ENCODE measurements at places on chromosomes 16 and 17.

GRCh38 chr16:70610273-70611223, 35.8 kb upstream of the IL34 start:
- no peak for DNase-seq

GRCh38 chr17:65064452-65065019, 8.0 kb upstream of the GNA13 start:
- DNase-seq = no peak

- no peak for DNase-seq
Measured at GRCh38 chr16:86568677-86569623, 2.3 kb downstream of the FOXC2 start.

- DNase-seq = no peak
Measured at GRCh38 chr17:74919440-74920305, 3.4 kb downstream of the USH1G start.

DNA sequence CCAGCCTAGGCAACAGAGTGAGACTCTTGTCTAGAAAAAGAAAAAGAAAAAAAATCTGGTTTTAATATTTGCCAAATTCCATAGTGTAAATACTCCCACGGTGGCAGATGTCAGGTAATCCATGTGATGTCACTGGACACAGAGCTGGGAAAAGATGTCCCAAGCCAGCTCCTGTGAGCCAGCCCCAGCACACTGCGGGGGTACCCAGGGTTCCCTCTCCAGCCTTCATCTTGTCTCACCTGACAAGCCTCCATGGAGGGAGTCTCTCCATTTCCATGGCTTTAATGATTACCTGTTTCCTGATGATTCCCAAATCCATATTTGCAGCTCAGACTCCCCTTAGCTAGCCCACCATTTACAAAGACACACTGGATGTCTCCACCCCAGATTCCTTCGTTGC, 4.6 kb downstream of the CD300LB start:
- no peak for DNase-seq

DNA sequence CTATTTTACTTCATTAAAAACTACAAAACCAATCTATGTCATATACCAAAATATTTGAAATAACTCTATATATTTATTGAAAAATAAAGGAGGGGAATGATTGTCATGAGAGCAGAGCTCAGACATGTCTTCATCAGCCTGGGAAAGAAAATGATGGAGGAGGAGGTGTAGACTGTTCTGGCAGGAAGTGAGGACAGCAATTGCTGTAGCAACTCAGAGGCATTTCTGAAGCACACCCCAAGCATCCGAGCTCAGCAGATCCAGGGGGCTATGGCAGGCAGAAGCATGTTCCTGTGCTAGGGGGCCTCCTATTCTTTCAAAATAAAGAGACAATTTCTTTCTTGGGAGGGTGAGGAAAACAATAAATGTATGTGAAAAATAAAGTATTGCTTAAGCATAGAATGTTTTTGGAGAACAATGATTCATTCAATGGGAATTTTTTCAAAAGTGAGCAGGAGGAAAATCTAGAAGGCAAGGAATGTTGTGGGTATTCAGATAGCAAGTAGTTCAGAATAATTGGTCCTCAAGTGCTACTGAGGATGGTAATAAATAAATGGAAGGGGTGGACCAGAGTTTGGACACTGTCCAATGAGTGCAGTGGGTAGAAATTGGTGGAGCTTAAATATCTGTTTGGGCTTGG, 383.4 kb downstream of the CDH11 start:
- DNase-seq = no peak

DNA sequence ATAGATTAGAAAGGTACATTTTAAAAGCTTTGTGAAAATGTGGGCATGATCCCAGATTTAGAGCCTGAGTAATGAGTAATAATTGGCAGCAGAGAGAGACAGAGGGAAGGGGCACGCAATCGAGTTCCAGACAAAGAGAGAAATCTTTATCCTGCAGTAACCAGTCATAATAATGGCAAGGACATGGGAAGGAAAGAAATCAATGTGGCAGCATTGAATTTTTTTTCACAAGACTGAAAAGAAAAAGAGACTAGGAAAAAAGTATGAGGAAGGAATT, 790.8 kb upstream of the SOX9 start:
- DNase-seq = no peak

GRCh38 chr17:57948555-57949420, 6.4 kb downstream of the CUEDC1 start:
- peak; percentile 28 for DNase-seq

DNA sequence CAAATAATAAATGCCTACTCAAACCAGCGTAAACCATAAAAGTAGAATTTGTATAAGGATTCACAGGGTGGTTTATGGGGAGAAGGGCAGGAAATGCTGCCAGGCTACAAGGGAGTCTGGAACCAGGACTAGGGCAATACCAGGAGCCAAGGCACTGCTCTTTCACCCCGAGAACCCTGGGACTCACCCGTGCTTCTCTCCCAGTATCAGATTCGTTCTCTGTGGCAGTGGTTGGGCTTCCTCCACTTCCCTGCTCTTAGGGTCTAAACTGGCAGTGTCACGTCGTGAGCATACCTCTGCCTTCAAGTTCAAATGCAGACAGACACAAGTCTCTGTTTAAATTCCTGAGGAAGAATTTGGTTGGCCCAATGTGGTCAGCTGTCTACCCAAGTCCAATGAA, 49.3 kb downstream of the PRKCA start:
- DNase-seq = no peak

- DNase-seq = no peak
Measured at GRCh38 chr17:65025297-65025696, 31.2 kb downstream of the GNA13 start.

GRCh38 chr16:46894036-46894672, 10.0 kb downstream of the GPT2 start:
- DNase-seq = no peak

GRCh38 chr17:19433255-19433654, 22.2 kb downstream of the RNF112 start:
- no peak for DNase-seq

GRCh38 chr17:67151717-67152116, 93.3 kb downstream of the HELZ start:
- no peak for DNase-seq

GRCh38 chr17:50882851-50883250, 16.7 kb upstream of the TOB1 start:
- no peak for DNase-seq

DNA sequence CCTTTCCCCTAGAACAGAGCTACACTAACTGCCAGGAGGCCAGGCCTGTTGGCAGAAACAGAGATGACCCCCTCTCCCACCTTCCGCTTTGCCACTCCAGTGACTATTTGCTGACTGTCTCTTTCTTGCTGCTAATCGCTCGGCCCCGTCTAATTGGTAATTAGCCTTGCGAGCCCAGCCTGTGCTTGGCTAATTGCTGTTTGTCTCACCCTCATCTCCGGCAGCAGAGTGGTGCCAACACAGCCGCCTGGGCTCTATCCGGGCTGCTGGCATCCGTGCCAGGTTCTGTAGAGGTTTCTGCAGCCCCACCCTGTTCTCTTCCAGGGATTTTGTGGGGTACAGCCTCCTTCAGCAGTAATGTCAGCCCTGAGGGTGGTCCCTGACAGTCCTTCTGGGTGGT, 27.4 kb upstream of the PHB1 start:
- no peak for DNase-seq

DNA sequence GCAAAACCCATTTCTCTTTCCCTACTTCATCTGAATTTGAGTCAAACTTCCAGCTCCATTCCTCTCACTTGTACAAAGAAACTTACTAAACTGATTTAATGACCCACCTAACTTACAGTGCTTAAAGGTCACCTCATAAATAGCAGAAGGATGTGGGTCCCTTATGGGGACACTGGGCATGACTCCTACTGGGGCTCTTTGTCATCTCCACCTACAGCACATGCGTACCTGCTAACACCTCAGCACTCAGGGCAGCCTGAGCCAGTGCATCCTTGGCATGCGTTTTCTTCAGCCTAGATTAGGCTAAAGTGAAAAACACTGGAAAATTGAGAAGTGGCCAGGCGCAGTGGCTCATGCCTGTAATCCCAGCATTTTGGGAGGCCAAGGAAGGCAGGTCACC, 63.2 kb downstream of the HELZ start:
- DNase-seq = no peak

DNA sequence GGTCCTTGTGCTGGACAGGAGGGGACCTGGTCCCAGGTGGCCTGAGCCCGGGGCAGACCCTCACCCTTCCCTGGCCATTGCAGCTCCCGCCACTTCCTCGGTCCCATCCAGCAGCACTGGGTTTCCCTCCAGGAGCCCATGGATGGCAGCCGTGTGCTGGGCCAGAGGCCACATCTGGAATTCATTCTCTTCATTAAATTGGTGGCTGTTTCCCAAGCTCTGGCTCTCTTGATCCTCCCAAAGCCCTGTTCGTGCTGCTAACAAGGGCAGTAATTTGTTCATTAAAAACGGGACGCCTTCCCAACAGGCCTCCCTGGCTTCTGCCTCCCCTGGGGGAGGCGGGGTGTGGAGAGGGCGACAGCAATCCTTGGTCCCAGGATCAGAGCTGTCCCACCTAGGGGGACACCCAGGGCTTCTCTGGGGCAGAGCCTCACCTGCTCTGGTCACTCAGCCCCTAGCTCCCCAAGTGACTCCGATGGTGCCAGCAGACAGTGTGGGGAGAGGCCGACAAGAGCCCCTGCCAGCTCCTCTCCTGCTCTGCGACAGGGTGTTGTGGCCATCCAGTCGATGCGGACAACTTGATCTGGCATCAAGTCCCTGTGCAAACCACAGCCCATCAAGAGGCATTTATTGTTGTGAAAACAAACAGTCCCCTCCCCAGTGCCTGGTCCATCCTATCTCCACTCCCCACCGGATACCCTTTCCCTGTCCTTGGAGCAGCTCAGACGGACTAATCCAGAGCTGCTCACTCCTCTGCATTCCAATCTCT, 44.0 kb downstream of the SDK2 start:
- no peak for DNase-seq

- DNase-seq = no peak
Measured at GRCh38 chr16:68289202-68289601, 21.5 kb downstream of the SLC7A6OS start.

DNA sequence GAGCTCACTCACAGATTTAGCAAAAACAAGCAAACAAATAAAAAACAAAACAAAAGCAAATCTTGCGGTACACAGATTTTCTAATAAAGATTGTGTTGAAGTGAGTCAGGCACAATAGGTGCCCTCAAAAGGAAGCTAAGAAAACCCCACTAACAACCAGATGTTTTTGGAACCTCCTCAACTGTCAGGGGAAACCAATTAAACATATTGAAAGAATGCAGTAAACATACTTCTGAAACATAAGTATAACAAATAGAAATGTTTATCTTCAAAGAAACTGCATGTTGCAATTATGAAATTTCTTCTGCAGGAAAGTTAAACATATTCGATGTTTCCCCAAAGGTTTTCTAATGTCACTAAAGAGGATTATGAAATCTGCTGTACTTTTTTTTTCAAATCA, 110.5 kb upstream of the CORO6 start:
- DNase-seq = no peak

GRCh38 chr16:69113216-69113615, 7.8 kb downstream of the HAS3 start:
- DNase-seq = no peak

- no peak for DNase-seq
Measured at GRCh38 chr17:72702136-72702735, 390.3 kb downstream of the SLC39A11 start.

- DNase-seq = no peak
Measured at GRCh38 chr16:26830428-26831127, 236.1 kb upstream of the C16orf82 start.

- DNase-seq = no peak
Measured at GRCh38 chr17:48554412-48555257, 9.7 kb upstream of the HOXB2 start.

DNA sequence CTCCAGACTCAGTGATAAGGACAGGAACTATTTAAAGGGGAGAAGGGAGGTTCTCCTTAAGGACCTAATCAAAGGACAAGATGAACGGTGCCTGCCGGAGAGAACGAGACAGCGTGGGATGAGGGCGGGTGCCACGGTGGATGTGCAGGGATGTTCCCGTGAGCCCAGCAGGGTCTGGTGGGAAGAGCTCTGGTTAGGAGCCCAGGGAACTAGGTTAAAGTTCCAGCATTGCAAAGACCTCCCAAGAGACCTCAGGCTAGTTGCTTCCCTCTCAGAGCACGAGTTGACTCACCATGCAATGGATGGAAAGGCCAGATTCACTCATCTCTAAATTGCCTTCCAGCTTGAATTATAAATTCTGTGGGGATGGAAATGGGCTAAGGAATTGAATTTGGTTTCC, 14.7 kb downstream of the CCR7 start:
- DNase-seq = no peak

DNA sequence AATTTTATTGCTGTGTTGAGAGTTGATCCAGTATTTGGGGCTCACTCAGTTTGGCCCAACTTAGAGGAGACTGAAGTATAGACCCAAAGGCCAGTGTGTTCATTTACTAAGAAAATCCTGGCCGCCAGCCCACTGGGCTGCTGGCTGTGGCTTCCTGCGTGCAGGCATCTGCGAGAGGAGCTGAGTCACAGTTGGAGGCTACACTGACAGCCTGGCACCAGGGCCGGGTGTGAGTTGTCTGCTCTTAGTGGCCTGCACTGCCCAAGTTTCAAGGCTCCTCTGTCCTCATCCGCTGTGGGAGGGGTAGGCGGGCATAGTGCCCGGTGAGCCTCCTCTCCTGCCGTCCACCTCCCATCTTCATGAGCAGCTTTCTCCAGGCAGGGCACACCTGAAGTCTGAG, 54.2 kb downstream of the PLD6 start:
- DNase-seq = no peak

- no peak for DNase-seq
Measured at GRCh38 chr17:65181237-65182061, 44.3 kb downstream of the RGS9 start.

DNA sequence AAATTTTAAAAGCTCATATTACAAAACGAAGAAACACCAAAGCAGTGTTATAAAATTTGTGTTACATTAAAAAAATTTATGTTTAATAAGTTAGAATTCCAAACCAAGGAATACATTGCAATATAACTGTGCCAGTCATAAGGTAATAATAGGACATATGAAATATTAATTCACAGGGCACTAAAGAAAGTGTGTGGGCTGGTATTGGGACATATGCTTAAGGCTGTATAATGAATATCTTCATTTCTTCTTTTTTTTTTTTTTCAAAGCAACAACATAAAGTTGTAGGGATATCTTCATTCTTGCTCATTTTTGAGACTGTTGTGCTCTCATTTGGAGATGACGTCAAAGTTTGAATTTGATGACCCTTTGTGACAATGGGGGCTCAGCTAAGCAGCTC, 17.5 kb upstream of the FBXO47 start:
- DNase-seq = no peak

Data from GDM1 (cell line).